ENCODE measurements at places on chromosomes 6 and 20.

- DNase-seq = no peak
These were observed 771.4 kb upstream of the DEFB115 start for GRCh38 chr20:30486103-30486478.

- peak; percentile 24 for DNase-seq
These were observed 421.7 kb downstream of the BMP2 start for GRCh38 chr20:7189231-7189630.

DNA sequence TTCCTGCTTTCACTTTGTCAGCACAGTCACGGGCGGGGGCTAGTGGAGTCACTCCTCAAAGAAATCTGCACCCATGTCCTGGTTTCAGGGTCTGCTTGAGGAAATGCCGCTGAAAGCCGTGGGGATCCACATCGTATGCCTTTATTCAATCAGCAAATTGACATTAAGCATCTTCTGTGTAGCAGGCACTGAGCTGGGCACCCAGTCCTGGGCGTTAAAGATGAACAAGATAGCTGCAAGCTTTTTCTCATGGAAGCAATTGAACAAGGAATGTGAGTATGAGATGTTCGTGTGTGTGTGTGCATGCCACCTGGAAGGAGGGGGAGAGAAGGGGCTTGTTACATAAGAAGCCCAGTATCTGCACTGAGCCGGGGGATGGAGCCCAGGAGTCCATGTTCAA lies 243.9 kb downstream of the SMOC2 start:
- no peak for DNase-seq

GRCh38 chr6:133240511-133241085 lies 559 bp upstream of the EYA4 start:
- DNase-seq = no peak

DNA sequence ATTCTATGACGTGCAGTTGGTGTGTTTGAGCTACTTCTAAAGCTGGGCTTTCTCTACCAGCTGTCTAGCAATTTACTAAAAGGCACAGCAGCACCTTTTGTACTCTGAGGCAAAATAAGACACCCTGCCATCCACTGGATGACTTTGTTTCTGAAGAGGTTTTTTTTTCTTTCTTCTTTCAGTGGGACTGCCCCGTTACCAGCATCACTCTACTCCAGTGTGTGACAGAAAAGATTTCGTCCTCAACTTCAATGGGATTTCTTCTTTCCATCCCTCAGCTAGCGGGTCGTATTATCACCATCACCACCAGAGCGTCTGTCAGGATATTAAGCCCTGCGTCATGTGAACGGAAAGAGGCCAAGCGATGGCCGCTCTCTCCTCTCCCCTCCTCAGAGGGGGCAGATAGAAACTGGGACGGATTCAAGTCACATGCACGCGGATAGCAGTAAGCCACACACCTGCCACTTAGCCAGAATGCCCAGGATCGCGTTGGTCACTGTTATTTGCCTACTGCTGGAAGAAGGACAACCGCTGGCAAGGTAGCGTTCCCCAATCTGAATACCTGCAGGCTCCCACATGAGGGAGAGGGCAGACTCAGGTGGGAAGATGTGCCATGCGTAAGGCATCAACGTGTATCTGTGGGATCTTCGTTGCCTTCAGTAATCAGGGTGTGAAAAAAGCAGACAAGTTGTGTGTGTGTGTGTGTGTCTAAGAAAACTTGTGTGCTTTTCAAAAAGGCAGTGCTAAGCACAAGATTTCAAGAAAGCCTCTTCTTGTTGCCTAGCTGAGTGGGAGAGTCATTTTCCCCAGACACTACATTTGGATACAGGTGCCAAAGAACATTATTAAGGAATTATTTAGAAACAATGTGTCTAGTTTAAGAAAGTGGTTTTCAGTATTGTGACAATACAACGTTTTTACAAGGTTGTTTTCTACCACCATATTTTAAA lies 5.4 kb downstream of the FOXF2 start:
- no peak for DNase-seq

GRCh38 chr20:36791862-36792261 lies 18.3 kb upstream of the DSN1 start:
- DNase-seq = no peak

DNA sequence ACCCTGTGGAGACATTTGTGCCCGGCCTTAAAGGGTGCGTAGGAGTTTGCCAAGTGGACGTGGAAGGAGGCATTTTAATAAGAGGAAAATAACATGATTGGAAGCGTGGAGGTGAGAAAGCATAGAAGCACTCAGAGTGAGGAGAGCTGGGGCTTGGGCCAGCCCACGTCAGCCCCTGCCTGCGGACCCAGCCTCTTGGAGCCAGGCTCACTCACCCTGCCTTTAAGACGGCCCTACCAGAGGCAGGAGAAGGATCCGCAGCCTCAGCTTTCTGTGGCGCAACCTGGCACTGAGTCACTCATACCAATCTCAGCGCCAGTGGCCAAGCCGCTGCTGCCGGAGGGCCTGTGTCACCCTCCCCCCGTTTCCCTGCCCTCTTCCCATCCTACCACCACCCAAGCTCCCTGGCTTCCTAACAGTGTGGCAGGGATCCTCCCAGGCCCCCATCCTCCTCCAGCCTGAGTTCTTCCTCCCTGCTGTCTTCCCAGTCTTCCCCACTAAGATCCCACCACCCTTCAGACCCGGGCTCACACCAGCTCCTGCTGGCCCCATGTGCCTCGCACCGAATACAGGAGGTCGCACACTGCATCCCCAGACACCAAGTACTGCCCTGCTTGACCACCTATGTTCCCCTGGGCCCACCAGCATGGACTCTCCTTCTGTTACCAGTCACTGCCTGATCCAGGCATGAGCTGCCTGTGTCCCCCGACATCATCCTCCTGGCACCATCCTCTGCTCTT lies 285.2 kb downstream of the UST start:
- peak; percentile 89 for DNase-seq

- DNase-seq = peak; percentile 20
These were observed 347.3 kb downstream of the NRN1 start for GRCh38 chr6:5659467-5659866.

DNA sequence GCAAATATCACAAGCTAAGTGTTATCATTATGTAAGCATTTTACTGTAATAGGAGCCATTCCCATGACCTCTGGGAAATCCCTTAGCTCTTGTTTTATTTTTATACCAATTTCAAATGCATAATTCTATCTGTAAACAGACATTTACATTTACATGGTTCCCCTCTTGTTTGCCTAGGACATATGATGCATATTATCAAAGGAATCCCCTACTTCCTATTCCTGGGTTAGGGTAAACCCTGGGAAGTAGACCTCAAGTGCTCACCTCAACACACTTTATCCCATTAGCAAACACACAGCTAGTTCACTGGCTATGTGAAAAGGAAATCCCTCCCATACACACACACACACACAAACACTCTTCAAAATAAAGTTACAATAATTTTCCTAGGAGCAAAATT lies 27.1 kb downstream of the PDE10A start:
- no peak for DNase-seq

GRCh38 chr20:40826699-40827098 lies 137.7 kb upstream of the MAFB start:
- no peak for DNase-seq

GRCh38 chr6:156775717-156776116 lies 1.5 kb upstream of the ARID1B start:
- no peak for DNase-seq

DNA sequence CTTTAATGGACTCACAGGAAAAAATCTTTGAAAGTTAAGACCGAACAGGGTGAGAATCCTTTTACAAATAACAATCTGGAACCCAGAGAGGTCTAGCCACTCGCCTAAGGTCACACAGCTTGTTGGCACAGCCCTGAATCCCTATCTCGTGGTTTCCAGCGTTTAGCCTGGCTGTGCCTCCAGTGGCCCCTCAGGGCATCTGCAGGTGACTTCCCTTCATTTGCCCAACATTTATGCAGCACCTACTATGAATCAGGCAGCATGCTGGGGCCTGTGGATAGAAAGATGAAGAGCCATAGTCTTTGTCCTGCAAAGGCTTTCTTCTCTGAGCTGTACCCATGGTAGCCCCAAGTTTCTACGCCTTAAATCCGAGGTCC lies 2.6 kb upstream of the NR2E1 start:
- no peak for DNase-seq

- DNase-seq = peak; percentile 43
These were observed 122.3 kb downstream of the BANF2 start for GRCh38 chr20:17822039-17822438.

DNA sequence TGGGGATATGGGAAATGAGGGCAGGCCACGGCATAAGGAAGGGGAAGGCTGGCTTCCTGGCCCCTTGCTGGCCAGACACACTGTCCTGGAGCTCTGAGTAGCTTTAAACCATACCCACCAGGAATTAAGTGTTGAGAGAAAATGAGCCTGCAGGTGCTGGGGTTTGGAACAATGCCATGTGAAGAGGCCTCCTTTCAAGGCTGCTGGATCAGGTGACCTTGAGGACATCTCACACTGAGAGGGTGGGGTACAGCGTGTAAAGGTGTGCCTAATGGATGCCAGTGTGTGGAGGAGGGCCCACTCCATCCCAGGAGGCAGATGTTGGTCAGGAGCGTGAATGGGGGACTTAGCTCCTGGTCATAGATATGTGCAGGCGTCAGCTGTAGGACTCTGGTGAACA lies 74.8 kb upstream of the MLN start:
- DNase-seq = no peak

GRCh38 chr6:126040826-126041225 lies 54.5 kb downstream of the TRMT11 start:
- DNase-seq = peak; percentile 61

GRCh38 chr6:78400076-78400475 lies 467.3 kb upstream of the IRAK1BP1 start:
- DNase-seq = peak; percentile 1

DNA sequence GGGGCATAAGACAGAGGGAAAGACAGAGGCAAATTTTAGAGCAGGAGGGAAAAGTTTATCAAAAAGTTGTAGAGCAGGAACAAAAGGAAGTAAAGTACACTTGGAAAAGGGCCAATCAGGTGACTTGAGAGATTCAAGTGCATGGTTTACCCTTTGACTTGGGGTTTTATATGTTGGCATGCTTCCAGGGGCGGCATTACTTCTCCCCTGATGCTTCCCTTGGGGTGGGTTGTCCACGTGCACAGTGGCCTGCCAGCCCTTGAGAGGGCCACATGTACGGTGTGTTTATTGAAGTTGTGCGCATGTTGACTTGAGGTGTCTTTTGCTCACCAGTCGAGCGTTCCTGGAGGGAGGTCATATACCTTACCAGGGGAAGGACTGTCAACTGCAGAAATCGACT lies 259.5 kb upstream of the JARID2 start:
- DNase-seq = no peak

GRCh38 chr20:22762576-22763256 lies 178.3 kb upstream of the FOXA2 start:
- no peak for DNase-seq

DNA sequence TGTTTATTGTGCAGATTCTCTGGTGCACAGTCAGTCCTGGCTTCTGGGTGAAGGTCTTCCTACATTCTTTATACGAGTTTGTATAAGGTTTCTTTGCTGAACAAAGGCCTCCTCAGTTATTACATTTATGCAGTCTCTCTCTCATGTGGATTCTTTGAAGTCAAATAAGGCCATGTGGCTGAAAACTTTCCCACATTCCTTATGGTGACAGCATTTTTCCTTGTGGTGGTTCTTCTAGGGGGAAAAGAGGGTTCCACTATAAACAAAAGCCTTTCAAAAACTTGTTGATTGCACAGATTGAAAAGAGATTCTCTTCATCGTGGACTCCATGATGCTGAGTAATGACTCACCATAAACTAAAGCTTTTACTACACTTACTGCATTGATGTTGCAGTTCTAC lies 19.2 kb downstream of the ZSCAN12 start:
- DNase-seq = no peak

GRCh38 chr6:34791164-34791700 lies 651 bp upstream of the BLTP3A start:
- no peak for DNase-seq

DNA sequence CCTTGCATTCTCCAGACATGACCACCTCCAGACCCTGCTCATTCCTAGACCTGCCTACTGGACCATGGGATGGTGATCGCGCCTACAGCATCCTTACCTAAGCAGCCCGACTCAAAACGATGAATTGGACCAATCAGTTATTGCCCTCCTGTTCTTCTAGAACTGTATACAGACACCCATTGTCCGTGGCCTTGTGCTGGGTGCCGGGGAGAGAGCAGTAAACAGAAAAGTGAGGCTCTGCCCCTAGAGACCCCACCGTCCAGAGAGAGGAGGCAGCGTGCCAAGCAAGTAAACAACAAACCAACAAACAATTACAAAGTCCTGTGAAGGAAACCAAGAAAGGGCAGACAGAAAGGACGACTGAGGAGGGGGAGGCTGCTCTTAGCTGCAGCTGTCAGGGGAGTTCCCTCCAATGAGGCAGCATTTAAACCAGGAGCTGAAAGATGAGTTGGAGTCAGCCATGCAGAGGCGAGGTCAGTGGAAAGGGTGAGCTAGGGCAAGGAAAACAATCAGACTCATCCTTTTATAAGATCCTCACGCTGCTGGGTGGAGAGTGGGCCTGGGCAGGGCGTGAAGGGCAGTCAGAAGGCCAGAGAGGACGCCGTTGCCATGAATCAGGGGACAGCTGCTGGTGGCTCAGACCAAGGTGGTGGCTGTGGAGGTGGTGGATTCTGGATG lies 37.6 kb upstream of the BLCAP start:
- DNase-seq = no peak

- DNase-seq = peak; percentile 13
These were observed 531.0 kb upstream of the AGPAT4 start for GRCh38 chr6:161804838-161805237.

- DNase-seq = no peak
These were observed 127.7 kb downstream of the VEGFA start for GRCh38 chr6:43897571-43898302.

DNA sequence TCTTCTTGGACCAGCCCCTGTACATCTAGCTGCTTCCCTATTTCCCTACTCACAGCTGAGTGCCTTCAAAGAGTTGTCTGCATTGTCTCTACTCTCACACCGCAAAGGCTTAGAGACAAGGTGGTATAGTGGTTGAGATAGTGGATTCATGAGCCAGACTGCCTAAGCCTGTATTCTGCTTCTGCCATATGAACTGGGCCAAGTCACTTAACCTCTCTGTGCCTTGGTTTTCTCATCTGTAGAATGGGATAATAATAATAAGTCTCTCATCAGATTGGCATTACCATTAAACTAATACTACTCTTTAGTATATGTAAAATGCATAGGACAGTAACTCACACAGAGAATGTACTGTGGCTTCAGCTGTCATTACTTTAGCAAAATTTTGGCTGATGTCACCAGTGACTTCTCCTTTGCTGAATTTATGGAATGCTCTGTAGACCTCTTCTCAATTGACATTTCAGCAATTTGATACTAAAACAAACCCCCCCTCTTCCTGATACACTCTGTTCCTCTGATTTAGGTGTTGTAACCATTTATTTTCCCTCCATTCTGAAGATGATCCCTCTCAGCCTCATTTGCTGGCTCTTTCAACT lies 156.1 kb downstream of the ADAT2 start:
- DNase-seq = peak; percentile 11

GRCh38 chr6:115609111-115609510 lies 451.6 kb downstream of the FRK start:
- DNase-seq = no peak

DNA sequence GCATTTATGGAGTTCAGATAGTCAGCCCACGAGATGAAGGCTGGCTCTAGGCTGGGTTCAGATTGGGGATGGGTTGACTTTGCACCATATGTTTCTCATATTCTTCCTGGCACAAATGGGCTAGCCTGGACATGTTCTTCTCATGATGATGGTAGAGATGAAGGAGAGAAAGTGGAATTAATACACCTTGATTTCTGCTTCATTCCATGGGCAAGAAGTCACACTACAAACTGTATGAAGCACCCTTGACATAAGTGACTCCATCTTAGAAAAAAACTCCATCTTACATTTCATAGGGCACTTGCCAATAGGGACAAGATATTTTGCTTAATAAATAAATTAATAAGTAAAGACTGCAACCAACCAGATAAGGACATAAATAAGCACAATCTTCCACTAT lies 12.0 kb upstream of the CD83 start:
- DNase-seq = no peak

- DNase-seq = peak; percentile 96
These were observed 190.4 kb downstream of the OGFRL1 start for GRCh38 chr6:71478834-71479541.
